NCI-H524 (cell line): ENCODE measurements at places on chromosomes 2 and 18.

DNA sequence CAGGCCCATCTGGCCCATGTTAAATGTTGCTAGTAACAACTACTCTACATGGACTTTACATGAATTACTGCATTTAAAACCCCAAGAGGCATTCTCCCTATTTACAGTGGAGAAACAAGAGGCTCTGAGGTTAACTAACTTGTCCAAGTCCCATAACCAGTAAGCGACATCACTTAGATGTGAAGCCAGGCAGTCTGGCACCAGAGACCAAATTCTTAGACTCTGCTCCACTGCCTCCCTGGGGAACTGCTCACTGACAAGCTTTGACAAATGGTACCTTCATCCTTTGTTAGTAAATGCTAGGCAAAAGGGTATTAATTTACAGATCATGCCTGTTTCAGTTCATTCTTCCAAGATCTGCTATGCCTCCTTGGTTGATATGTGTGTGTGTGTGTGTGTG, 124.8 kb downstream of the AFF3 start:
- DNase-seq, result no peak

- no peak for DNase-seq
Measured at GRCh38 chr2:128155970-128156369, 65.0 kb downstream of the UGGT1 start.

GRCh38 chr2:150644298-150645067, 157.0 kb upstream of the RND3 start:
- no peak for DNase-seq

- no peak for DNase-seq
Measured at GRCh38 chr2:141438536-141438935, 692.3 kb downstream of the LRP1B start.
